ENCODE measurements at places on chromosomes 16 and 17. TPM values are rescaled to one million over a fixed set of nuclear protein-coding genes. Genes with fewer than 3 reads are reported as not detected.
A peak's percentile ranks its signal among the peaks of the same experiment; 100 is the strongest.

GRCh38 chr17:70563281-70563820 lies 394.0 kb downstream of the KCNJ2 start:
- H3K36me3 ChIP-seq, result no peaks in the 10 kb centered on the region
- H3K4me1 ChIP-seq, result no peaks in the 10 kb centered on the region
- peak; percentile 33 for DNase-seq
- H3K4me3 ChIP-seq, result no peak overlapping the region

DNA sequence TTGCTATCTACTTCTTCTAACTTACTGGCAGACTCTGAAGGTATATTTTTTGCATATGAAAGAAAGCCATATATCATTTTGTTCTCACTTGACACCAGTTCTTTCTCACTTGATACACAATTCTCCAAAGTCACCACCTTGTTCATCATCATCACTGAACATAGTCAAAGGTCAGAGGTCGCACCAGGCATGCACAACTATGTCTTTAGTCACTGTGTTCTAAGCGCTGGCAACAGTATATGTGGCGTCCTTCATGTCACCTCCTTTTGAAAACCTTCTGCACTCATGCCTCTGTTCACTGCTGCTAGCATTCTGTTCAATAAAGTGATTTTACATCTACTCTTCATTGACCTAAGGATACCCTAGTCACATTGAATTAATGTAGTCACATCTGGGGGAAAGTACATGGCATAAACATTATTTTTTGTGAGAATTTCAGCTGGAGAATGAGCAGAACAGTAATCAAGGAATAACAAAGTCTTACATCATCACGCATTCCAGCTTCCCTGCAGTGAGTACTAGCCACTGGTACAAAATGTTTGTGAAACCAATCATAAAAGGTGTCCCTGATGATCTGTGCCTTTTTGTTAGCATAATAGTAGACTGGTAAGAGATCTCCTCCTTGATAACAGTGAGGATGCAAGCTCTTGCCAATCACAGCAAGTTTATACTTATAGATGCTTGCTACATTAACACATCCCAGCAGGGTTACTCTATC lies 20.5 kb upstream of the TBX4 start:
- no peak overlapping the region for H3K4me3 ChIP-seq
- no peaks in the 10 kb centered on the region for H3K4me1 ChIP-seq
- no peak overlapping the region for H3K27ac ChIP-seq
- H3K27me3 ChIP-seq, result peaks cover 7% of the 10 kb centered on the region

DNA sequence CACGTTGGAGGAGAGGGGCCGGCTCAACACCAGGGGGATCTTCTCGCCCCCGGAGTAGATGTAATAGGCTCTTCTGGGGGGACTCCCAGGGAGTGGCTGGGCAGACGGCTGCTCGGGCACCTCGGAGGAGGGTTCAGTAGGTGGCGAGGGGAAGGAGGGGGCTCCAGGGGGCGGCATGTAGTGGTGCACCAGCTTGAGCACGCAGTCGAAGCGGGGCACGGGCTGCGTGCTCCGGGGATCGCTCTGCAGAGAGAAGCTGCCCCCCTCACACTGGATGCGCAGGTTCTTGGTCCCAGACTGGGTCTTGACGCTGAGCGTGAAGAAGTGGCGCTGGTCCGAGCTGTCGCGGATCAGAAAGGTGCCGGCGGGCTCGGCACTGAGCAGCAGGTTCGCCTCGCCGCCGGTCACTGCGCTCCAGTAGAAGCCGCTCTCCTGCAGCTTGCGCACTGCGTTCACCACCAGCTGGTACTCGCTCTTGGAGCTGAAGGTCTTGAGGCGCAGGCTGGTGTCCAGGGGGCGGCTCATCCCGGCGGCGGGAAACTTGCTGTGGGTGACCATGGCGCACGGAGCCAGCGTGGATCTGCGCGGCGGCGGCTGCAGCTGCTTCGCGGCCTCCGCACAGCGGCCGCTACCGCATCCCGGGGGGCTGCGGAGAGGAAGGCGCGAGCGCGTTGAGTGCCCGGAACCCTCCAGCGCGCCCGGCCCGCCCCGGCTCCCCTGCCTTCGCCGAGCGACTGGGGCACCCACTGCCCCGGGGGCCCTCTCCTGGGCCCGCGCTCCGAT lies 1.1 kb downstream of the SOCS3 start:
- peak overlapping the region; percentile 97 for H3K27ac ChIP-seq
- peak; percentile 34 for DNase-seq
- H3K36me3 ChIP-seq, result peaks cover 45% of the 10 kb centered on the region

Gene ARL16
- total RNA-seq, result 11.1 TPM

Gene TNFSF13
- total RNA-seq, result 6.1 TPM

All from heart right ventricle (tissue), 16 donors.